Heart right ventricle (tissue), 16 donors: ENCODE measurements at places on chromosomes 7 and 10.
A peak's percentile ranks its signal among the peaks of the same experiment; 100 is the strongest.

GRCh38 chr10:26997610-26998009 is 102.7 kb downstream of the ANKRD26 start:
- no peak for DNase-seq

- no peak for DNase-seq
These were observed 43.5 kb downstream of the MTPN start for GRCh38 chr7:135933509-135934188.

DNA sequence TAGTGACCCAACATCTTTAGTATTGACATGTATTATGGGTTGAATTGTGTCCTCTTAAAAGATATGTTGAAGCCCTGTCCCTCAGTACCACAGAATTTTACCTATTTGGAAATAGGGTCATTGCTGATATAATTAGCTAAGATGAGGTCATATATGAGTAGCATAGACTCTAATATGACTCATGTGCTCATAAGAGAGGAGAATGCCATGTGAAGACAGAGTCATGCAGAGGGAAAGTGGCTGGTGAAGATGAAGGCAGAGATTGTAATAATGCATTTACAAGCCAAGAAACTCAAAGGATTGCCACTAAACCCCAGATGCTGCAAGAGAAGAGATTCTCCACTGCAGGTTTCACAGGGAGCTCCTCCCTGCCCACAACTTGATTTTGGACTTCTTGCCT is 496.4 kb downstream of the KIF20B start:
- no peak for DNase-seq

- peak; percentile 79 for DNase-seq
These were observed at the start of gene TMEM243 for GRCh38 chr7:87219545-87220025. TMEM243 (minus strand) TSS chr7:87219732; CDS start chr7:87219503, 229 bp downstream.

GRCh38 chr10:71748671-71749191 is 24.6 kb downstream of the VSIR start:
- DNase-seq: peak; percentile 83

DNA sequence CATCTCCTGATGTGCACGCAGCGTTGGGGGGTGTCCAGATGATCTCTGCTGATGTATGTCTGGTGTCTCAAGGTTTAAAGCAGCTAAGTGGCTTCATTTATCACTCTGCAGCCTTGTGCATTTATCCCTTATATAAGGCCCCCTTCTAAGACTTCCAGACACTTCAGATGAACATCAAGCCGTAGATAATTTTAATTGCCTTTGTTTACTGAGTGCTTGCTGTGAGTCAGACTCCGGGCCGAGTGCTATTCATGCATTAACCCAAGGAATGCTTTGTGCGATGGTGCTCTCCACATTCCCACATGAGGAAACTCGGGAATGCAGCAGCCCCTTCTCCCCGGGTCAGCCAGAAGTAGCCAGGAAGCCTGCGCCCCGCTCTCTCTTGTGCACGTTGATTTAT is 328.6 kb upstream of the COBL start:
- no peak for DNase-seq

DNA sequence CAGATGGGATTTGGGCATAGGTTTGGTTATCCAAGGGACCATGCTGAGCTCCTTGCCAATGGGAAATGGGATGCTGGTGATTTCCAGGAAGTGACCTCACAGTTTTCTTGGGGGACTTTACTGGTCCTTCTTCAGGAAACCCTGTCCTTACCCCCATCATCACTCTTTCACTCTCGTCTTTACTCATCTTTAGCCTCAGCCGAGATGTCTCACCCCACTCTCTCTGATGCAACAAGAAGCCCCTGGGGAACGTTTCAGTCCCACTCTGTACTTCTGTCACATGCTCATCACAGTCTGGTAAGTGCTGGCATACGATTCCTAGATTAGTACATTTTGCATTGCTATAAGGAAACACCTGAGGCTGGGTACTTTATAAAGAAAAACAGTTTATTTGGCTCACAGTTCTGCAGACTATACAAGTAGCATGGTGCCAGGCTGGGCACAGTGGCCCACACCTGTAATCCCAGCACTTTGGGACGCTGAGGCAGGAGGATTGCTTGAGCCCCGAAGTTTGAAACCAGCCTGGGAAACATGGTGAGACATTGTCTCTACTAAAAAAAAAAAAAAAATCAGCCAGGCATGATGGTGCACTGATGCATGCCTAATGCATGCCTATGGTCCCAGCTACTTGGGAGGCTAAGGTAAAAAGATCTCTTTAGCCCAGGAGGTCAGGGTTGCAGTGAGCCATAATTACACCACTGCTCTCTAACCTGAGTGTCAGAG is 63.5 kb upstream of the VKORC1L1 start:
- no peak for DNase-seq

DNA sequence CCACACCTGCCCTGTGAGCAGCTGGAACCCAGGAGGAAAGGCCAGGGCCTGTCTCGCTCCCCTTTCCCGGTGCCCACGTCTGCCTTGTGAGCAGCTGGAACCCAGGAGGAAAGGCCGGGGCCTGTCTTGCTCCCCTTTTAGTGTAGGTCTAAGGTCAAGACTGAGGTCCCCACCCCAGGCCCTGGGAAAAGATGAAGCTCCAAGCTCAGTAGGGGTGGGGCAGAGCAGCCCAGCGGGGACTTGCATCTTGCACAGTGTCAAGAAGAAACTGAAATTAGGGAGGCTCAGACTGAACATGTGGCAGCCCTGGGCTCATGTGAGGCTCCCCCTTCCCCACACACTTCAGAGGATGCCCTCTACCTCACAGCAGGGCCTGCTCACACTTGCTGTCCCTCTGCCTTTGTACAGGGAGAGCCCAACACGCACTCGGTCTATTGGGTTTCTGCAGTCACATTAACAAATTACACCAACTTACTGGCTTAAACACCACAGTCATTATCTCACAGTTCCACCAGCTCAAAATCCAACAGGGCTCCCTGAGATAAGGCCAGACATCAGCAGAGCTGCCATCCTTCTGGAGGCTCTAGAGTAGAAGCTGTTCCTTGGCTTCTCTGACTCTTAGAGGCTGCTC is 12.4 kb downstream of the POLL start:
- DNase-seq: no peak
